Aorta (tissue), 5 donors: ENCODE measurements at places on chromosomes 12 and 14. TPM values are rescaled to one million over a fixed set of nuclear protein-coding genes. Genes with fewer than 3 reads are reported as not detected.

SLC25A47 gene
- not detected for total RNA-seq

TM7SF3 gene
- 56.1 TPM for total RNA-seq

GLT8D2 gene
- total RNA-seq = 64.4 TPM

ACACB gene
- 46.8 TPM for total RNA-seq

AVPR1A gene
- 21.3 TPM for total RNA-seq

OAS1 gene
- 20.9 TPM for total RNA-seq

SPX gene
- total RNA-seq = not detected

ANG gene
- total RNA-seq = 22.1 TPM

PTPN21 gene
- 53.7 TPM for total RNA-seq

DNA sequence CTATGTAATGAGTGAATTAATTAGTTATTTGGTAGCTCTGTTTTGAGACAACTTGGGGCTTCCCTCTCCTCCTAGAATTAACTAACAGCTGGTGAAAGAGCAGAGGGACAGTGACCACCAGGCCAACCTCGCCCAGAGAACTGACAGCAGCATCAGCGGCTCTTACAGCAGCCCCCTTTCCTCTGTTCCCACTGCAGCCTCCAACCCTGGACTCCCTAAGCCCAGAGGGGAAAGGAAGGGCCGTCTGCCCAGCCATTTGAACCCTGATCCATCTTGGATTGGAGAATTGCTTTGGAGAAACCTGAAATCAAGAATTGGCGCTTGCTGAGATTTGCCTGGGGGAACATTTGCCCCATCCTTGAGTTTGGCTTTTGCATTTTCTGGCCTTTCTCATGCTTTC, 45.5 kb downstream of the B4GALNT3 start:
- DNase-seq = no peak

GRCh38 chr12:61713121-61713520, 547.1 kb upstream of the USP15 start:
- no peak for DNase-seq

- DNase-seq = no peak
These were observed 13.5 kb downstream of the NFATC4 start for GRCh38 chr14:24381363-24382063.

GRCh38 chr14:84251411-84252115, 1278.4 kb upstream of the FLRT2 start:
- DNase-seq = no peak

DNA sequence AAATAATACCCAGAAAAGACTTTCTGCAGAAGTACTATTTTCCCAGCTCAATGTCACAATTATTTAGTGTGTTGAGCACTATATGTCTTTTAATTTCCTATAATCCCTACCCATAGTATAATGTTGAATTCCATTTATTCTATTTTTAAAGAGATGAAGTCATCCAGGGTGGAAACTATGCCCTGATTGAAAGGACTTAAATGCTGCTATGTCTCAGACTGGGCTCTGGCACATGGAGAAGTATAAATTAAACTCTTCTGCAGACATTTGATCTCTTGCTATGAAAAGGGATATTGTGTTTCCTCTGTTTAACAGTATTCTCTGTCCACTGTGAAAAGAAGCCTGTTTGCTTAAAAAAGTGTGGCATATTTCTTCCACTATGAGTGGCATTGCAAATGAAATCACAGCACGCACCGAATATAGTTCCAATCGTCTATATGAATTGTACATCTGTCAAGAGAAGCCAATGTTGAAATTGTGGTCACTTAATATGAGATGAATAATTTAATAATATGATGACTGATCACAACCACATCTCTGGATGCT, 192.3 kb downstream of the BCAT1 start:
- DNase-seq = no peak

DNA sequence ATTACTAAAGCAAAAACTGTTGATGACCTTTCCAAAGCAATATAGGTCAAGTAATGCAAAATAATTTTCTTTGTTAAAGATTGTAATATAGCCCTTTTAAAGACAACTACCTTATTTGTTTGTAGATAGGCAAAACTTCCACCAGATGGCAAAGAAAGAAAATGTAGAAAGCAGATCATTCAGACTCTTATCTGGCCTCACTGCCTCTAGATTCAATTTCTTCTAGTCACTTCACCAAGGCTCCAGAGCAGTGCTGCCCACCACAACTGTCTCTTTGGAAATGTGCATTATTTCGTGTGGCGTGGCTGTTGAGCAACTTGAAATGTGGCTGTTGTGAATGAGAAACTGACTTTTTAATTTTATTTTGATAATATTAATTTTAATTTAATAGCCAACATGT, 127.1 kb downstream of the ITPR2 start:
- DNase-seq = no peak

- no peak for DNase-seq
These were observed 21.0 kb upstream of the MIA2 start for GRCh38 chr14:39212693-39213092.

GRCh38 chr12:45355730-45356129, 139.8 kb downstream of the ANO6 start:
- DNase-seq = no peak

GRCh38 chr12:48202766-48203165, 326 bp downstream of the OR10AD1 start:
- DNase-seq = no peak

- peak; percentile 56 for DNase-seq
These were observed 886 bp upstream of the PRICKLE1 start for GRCh38 chr12:42590330-42590934.

DNA sequence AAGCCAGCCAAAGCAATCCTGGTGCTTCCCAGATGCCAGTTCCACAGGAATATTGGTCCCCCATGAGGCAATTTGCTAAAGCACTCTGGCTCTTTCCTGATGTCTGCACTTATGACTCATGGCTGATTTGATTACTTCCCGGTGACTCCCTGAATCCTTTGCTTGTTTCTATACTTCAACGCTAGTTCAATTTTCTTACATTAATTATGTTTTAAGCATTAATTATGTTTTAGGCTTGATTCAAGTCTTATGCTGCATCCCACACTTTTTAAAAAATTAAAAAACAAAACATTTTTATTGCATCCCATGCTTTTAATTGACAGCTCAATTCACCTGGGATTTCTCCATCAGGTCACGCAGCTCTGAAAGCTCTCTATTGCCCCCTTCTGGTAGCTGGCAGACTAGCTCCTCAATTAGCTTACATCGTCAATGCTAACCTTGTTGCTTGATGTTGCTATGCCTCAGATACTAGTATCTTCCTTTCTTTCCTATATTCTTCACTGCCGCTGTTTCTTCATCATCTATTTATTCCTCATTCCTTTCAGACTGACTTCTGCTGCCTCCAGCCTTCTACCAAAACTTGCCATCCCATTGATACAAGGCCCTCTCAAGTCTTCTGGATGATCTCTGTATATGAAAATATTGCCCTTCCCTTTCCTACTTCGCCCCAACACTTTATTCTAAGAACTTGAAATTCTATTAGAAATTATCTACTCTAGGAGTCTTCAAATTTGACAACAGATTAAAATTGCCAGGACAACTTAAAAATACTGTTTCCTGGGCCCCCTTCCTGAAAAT, 32.0 kb downstream of the TSHR start:
- DNase-seq = peak; percentile 57

DNA sequence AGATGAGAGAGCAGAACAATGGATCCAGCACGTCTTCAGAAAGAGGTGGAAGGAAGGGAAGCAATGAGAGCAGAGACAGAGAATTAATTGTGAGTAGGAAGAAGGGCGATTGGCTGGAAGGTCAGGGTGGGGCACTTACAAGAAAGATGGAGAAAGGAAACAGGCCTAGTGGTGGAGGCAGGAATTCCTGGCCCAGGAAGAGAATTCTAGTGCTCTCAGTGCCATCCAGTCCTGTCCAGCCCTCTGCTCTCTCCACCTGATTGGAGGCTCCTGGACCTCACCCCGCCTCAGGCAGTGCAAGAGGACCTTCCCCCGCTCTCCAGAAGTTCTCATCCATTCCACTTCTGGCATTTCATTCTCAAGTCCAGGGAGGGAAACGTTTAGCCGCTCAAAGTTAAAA, 43.0 kb downstream of the NGB start:
- no peak for DNase-seq

GRCh38 chr12:124168016-124168786, 126.7 kb upstream of the RFLNA start:
- DNase-seq = no peak

- no peak for DNase-seq
These were observed 101.6 kb downstream of the BBS10 start for GRCh38 chr12:76246611-76247010.

- DNase-seq = no peak
These were observed 13.8 kb downstream of the MEG3 start for GRCh38 chr14:100839681-100840111.

DNA sequence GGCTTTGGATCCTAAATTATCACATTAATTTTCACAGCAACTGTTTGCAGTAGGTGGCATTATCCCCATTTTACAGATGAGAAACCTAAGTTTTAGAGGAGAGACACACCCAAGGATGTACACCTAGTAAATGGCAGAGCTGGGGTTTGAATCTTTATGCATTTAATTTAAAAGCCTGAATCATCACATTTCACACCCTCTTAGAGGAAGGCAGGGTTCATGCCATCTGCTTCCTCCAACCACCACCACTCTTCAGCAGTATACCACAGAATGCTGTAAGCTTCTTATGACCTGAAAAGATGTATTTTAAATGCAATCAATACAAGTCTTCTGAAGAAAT, 90.3 kb downstream of the CRADD start:
- DNase-seq = no peak

DNA sequence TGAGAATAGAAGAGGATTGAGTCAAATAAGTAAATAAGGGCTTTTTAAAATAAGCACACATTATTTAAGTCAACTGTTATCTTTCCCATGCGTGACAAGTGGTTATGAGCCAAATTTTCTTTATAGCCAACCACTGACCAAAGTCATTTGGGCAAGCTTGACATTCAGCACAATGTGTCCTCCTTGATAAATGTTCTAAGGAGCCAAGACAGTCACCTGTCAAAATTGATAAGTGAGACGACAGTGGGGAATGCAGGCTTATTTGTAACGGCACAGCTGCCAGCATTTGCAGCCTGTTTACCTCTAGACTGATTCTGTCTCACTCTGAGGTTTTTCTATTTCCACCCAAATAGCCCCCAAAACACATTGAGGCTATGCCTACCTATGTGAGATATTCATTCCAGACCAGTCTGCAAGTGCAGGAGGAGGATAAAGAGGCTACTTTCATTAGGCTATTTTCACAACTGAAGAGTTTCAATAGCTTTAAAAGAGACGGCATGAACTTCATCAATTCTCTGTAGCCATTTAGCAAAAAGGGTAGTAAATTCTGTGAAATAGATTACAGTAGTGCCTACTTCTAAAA, 339.5 kb downstream of the PDZRN4 start:
- no peak for DNase-seq

- no peak for DNase-seq
These were observed 7.2 kb downstream of the NDRG2 start for GRCh38 chr14:21017528-21018245.

DNA sequence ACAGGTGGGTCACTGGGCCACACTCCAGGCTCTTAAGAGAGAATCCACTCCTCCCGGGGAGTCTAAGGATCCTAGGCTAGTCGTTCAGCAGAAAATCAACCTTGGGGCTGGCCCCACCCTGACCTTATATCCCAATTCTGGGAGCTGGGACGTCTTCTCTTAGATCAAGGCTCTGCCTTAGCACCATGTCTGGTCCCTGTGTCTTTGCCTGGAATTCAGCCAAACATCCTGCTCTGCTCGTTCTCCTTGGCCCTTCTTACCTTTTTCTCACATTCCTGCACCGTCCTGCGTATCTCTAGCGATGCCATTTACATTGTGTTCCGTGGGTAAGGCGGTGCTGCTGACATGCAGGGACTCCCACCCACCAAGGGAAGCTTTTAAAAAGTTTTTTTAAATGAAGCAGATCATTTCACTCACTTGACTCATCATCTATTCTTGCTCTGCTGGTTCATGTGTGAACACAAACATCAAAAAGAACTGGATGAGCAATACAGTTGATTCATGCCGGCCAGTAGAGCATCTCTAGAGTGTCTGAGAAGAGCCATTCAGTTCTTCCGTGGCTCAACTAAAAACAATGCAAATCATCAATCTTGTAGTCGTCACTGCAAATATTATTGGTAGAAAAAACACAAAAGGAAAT, 50.2 kb downstream of the KCNK13 start:
- DNase-seq = no peak

DNA sequence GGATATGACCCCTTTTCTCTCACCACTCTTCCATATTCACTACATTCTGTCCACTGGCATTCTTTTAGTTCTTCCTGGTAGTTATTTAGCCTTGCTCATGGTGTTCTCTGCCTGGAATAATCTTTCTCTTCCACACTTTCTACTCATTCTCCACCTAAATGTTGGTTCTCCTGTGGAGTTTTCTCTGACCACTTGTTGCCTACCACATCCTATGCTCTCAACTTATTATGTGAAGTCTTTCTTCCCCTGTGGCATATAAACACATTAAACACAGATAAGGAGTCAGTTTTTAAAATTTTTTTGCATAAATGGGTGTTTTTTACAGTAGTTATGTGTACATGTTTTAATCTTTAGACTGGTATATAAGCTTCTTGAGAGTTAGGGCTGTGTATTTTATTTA, 3.3 kb upstream of the SMARCC2 start:
- DNase-seq = no peak

- no peak for DNase-seq
These were observed 3.4 kb downstream of the CD9 start for GRCh38 chr12:6203601-6204000.

DNA sequence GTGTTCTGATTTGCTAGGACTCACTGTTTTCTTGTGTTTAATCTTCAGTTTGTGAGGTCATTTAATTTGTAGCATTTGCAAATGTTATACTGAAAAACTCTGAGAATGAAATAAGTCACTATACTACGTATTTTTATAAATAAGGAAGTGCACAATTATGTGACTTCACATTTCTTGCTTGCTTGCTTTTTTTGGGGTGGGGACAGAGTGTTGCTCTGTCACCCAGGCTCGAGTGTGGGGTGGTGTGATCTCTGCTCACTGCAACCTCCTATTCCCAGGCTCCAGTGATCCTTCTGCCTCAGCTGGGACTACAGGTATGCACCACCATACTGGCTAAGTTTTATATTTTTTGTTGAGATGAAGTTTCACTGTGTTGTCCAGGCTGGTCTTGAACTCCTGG, 32.7 kb downstream of the RBM25 start:
- DNase-seq = no peak

- DNase-seq = no peak
These were observed 184.4 kb downstream of the SUDS3 start for GRCh38 chr12:118560733-118561132.

DNA sequence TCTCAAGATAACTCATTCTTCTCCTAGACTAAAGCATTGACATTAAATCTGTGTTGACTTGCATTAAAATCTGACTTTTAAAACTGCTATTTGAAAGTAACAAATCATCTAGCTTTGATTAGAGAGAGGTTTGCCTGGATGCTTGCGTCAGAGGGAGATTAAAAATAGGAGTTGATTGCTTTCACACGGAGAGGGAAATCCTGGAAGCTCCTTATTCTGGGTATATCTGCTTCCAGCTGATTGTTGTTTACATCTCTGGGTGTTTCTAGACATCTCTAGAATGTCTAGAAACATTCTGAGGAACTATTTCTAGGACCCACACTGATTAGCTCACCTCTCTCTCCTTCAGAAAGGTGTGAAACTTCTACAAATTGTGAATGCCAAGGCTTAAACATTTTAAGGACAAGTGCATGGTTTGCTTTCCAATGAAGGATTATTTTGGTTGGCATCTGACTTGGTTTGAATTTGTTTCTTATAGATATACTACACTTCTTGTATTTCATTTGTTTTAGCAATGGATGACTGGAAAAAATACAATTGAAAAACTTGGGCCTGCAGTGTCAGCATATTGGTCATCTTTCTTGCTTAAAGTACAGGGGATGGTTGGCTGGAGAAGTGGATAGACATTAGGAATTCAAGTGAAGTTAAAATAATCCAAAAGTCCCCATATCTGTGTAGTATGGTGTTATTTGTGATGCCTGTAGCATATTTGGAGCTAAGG, 2.1 kb downstream of the DIP2B start:
- DNase-seq = no peak

GRCh38 chr12:15056218-15056617, 83.4 kb downstream of the PDE6H start:
- DNase-seq = no peak
